ELF-1 (cell line): ENCODE measurements at places on chromosomes 16 and 17.

GRCh38 chr17:45101883-45102811 is 30.2 kb downstream of the PLCD3 start:
- DNase-seq: peak; percentile 91

GRCh38 chr16:12210925-12211869 is 234.7 kb downstream of the SNX29 start:
- DNase-seq: no peak

- no peak for DNase-seq
Observed at GRCh38 chr17:66021757-66022156, 170.2 kb downstream of the CEP112 start.

- DNase-seq: no peak
Observed at GRCh38 chr17:51016099-51016498, 104.6 kb downstream of the SPAG9 start.

- peak; percentile 89 for DNase-seq
Observed at GRCh38 chr17:78865682-78866390, 25.2 kb upstream of the USP36 start.

GRCh38 chr17:49753959-49754391 is 10.0 kb downstream of the FAM117A start:
- no peak for DNase-seq

DNA sequence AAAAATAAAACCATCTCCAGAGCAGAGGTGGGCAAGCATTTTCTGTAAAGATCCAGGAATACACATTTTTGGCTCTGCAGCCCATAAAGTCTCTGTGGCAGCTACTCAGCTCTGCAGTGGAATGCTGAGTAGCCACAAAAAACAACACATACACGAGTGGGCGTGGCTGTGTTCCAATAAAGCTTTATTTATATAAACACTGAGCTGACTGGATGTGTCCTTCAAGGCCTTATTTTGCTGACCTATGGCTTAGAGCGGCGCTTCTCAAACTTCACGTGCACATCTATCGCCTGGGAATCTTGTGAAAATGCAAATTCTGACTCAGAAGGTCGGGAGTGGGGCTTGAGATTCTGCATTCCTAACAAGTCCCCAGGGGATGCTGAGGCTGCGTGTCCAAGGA is 39.7 kb downstream of the XYLT1 start:
- no peak for DNase-seq

DNA sequence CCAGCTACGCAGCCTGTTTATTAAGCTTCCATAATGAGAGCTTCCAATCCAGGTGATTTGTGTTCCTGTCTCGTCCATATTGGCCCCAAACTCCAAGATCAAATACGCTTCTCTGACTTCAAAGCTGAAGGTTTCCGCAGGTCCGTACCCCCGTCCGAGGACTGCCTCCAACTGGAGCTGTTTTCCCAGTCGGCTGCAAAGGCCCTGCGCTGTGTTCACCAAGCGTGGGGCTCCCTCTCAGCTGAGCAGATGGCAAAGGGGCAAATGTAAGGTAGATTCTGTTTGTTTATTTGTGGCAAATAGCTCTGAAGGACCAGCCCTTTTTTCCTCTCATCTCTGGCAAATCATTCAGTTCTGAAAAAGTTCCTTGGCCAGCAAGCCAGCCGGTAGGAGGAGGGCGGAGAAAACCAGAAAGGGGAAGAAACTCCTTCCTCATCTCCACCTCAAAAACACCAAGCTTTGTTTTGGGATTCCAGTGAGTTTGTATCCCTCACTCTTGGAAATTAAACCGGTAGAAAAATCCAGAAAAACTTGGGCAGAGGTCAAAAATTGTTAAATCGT is 35.2 kb downstream of the NXN start:
- no peak for DNase-seq
